ENCODE measurements at places on chromosomes 7 and 10. TPM values are rescaled to one million over a fixed set of nuclear protein-coding genes. Genes with fewer than 3 reads are reported as not detected.

- no peaks in the 10 kb centered on the region for H3K27me3 ChIP-seq
- DNase-seq: peak; percentile 15
- H3K4me1 ChIP-seq: no peaks in the 10 kb centered on the region
Measured at GRCh38 chr7:104156842-104157277, 51.0 kb downstream of the ORC5 start.

- H3K4me3 ChIP-seq: peak overlapping the region; percentile 14
- no peaks in the 10 kb centered on the region for H3K36me3 ChIP-seq
- H3K4me1 ChIP-seq: peaks cover 45% of the 10 kb centered on the region
Measured at GRCh38 chr10:3467052-3467951, 294.7 kb upstream of the PITRM1 start.

DNA sequence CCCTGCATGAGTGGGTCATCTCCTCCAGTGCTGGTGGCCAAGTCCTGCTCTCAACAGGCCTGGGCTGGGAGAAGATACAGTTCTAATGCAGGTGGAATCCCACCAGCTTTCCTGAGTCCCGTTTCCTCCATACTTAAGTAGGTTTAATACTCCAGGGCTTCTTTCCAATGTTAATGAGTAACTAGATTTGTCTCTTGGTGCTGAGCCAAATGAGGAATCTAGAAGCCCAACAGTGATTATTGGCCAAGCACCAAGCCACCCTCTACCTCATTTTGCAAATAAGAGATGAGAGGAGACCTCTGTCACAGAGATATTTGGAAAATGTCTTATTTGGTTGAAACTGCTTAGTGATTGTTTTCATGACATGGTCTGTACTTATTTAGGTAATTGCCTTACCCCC, 37.1 kb downstream of the STARD3NL start:
- H3K27me3 ChIP-seq: no peaks in the 10 kb centered on the region
- no peak for DNase-seq
- H3K4me3 ChIP-seq: no peak overlapping the region
- H3K27ac ChIP-seq: peak overlapping the region; percentile 42
- peaks cover 4% of the 10 kb centered on the region for H3K4me1 ChIP-seq

GRCh38 chr7:112982441-112983063, 104.1 kb downstream of the GPR85 start:
- H3K4me1 ChIP-seq: no peaks in the 10 kb centered on the region
- H3K27me3 ChIP-seq: no peaks in the 10 kb centered on the region
- no peak for DNase-seq
- no peaks in the 10 kb centered on the region for H3K36me3 ChIP-seq
- H3K27ac ChIP-seq: no peak overlapping the region
- H3K4me3 ChIP-seq: no peak overlapping the region

DNA sequence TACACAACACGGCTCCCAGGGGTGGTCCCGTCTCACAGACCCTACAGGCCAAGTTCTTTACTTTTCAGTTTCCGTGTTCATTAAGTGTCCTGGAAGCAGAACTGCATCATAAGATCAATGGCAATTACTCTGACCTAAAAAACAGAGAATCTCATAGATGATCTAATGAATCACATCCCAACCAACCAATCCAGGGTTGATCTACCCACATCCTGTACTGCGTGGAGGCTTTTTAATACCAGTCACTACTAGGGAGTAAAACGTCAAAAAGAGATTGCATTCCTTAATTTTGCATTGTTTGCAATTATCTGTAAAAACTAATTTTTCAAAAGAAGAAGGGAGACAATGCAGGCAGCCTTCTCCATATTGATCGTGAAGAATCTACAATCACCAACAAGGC, 72.6 kb downstream of the PARD3 start:
- no peak overlapping the region for H3K27ac ChIP-seq
- H3K4me3 ChIP-seq: no peak overlapping the region
- peaks cover 25% of the 10 kb centered on the region for H3K4me1 ChIP-seq
- no peak for DNase-seq

GRCh38 chr7:35257251-35258124, 3.6 kb upstream of the TBX20 start:
- H3K4me1 ChIP-seq: peaks cover 23% of the 10 kb centered on the region
- H3K4me3 ChIP-seq: no peak overlapping the region
- H3K36me3 ChIP-seq: no peaks in the 10 kb centered on the region

The NUP42 gene
- total RNA-seq: 31.7 TPM
